ENCODE measurements at places on chromosomes 5 and 9.

DNA sequence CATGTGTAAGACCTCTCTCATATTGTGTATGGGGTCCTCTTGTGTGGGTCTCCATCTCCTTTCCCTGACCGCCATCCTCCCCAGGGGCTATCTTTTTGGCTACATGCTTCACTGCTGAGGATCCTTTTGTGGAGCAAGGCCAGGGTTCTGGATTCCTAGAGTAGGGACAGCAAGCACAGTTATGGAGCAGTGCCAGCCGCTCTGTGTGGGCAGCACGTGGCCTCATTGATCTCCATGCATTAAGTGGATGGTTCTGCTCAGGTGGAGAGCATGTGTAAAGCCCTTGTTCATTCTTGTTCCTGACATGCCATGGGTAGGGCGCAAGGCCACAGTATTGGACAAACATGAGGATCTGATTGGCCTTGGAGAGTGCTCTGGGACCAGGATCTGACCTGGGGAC is 8.9 kb downstream of the PHF2 start:
- no peak for DNase-seq

- DNase-seq: no peak
Measured at GRCh38 chr9:32706725-32707100, 71.2 kb upstream of the TAF1L start.

DNA sequence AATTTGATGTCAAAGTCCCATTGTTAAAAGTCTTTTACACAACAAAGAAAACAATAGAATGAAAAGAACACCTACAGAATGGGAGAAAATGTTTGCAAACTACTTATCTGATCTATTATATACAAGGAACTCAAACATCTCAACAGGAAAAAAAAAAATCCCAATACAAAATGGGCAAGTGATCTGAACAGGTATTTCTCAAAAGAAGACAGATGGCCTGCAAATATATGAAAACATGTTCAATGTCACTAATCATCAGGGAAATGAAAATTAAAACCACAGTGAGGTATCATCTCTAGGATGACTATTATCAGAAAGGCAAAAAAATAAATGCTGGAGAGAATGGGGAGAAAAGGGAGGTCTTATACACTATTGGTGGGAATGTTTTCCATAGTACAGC is 301.8 kb downstream of the ARHGAP26 start:
- no peak for DNase-seq

DNA sequence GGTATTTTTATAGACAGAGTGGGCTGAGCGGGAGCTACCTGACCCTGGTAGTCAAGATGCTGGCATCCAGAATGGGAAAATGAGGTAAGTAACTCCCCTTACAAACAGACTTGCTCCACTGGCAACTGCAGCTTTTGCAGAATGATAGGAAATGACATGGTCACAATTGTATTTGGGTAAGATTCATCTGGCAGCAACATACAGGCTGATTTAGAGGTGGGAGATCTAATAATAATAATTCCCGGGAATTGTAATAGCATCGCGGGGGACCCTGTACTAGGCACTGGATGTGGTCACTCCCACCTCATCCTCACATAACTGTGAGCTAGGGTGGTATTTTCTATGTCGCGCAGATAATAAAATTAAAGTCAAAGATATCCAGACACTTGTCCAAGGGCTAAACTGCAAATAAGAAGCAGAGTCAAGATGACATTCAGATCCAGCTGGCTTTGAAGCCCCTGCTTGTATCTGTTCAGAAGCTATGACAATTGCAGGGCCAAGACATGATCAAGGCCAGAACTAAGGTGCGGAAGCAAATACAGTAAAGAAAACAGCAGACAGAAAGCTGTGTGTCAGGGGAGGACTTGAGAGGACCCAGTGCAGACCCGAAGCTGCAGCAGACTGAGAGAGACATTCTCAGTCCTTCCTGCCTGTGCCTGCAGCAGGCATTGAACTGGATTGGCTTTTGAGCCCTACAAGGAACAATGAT is 507.2 kb downstream of the BNC2 start:
- DNase-seq: no peak

DNA sequence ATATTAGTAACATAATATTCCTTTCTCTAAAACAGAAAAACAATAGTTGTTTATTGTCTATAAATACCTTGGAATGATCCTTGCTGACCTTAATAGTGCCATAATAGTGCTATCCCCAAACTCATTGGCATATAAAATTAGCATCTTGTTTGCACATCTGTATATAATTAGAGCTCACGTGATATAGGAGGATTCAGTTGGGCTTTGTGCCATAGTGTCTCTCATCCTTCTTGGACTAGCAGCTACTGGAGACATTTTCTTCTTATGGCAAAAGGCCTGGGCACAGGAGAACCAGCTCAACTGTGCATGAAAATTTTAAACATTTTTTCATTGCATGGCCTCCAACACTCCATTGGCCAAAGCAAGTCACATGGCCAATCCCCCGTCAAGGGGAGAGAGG is 342.5 kb downstream of the SPATA31D1 start:
- DNase-seq: no peak

- DNase-seq: no peak
Measured at GRCh38 chr5:43658509-43658908, 55.5 kb downstream of the NNT start.

GRCh38 chr9:22625540-22625939 is 178.9 kb downstream of the DMRTA1 start:
- DNase-seq: no peak

- DNase-seq: no peak
Measured at GRCh38 chr5:54881286-54882005, 103.9 kb downstream of the ESM1 start.

DNA sequence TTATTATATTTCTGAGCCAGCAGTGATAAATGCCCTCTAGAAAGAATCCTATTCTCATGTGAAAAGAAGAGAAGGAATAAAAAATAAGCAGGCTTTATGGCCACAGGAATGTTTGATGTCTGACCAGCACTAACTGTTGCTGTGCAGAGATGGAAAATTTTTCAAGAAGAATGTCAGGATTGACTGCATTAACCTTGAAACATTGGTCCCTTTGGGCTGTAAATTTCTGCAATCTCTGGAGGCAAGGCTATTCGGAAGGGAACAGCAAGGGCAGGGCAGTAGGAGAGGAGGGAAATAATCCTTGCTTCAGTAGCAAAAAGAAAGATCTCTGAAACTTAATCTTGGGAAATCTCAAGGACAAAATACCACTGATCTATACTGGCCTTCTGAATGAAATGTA is 415.2 kb downstream of the DNAH5 start:
- no peak for DNase-seq

Data from activated CD4-positive, alpha-beta T cell treated with anti-CD3 and anti-CD28 coated beads, Interleukin-2, amount 50 U/mL, for 24 hours (primary cell).